Activated CD4-positive, CD25-positive, alpha-beta regulatory T cell treated with anti-CD3 and anti-CD28 coated beads, Interleukin-2, amount 50 U/mL, for 24 hours (primary cell): ENCODE measurements at places on chromosomes 3 and 15.

- no peak for ATAC-seq
Measured at GRCh38 chr3:56796996-56797395, 4.8 kb downstream of the ARHGEF3 start.

GRCh38 chr3:82475306-82475705 is 713.9 kb upstream of the GBE1 start:
- no peak for ATAC-seq

- no peak for ATAC-seq
Measured at GRCh38 chr3:64188810-64189560, 36.3 kb downstream of the PRICKLE2 start.

DNA sequence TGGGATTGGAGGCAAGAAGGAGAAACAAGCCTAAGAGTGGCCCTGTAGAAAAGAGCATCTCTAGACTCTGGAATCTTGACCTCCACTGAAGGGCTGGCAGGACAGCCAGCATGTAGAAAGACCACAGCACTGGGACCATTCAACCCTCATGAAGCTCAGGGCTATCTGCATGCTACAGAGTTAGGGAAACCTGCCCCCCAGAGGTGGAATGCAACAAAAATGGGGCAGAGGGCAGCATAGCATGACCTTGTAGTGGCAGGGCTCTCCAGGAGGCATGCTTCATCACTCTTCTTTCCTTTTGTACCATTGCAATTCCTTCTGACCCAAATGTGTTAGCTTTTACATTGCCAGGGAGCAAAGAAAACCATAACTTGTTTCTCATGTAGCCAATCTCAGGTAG is 445.4 kb downstream of the EPHB1 start:
- no peak for ATAC-seq

DNA sequence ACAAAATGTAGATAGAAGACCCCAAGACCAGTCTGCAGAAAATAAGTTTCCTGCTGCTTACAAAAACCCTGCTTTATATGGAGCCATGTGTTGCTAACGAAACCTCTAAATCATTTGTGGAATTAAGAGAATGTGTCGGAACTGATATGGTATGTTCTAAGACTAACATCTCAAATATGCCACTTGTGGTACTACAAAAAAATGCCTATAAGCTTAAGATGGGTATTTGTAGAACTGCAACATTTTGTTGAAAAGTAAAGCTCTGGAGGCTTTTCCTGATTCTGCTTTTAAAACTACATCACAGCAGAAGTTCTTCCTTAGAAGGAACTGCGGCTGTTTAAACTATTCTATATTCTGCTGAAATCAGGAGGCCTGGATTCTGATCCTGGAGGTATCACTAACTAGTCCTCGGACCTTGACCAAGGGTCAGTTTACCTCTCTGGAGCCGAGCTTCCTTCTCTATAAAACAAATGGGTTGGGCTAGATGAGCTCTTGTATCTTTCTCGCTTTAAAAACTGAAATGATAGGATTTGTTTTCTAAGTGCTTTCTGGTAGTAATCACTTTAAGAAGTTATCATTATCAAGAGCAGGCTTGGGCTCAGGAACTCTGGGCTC is 74.9 kb downstream of the RAD18 start:
- ATAC-seq, result no peak

GRCh38 chr15:96460106-96460505 is 129.6 kb downstream of the NR2F2 start:
- ATAC-seq, result no peak

- ATAC-seq, result no peak
Measured at GRCh38 chr3:37551857-37552256, 309.8 kb upstream of the CTDSPL start.

GRCh38 chr3:127337911-127338531 is 50.2 kb upstream of the PRR20G start:
- ATAC-seq, result no peak

GRCh38 chr15:83278191-83278590 is 6.3 kb downstream of the BNC1 start:
- ATAC-seq, result no peak

DNA sequence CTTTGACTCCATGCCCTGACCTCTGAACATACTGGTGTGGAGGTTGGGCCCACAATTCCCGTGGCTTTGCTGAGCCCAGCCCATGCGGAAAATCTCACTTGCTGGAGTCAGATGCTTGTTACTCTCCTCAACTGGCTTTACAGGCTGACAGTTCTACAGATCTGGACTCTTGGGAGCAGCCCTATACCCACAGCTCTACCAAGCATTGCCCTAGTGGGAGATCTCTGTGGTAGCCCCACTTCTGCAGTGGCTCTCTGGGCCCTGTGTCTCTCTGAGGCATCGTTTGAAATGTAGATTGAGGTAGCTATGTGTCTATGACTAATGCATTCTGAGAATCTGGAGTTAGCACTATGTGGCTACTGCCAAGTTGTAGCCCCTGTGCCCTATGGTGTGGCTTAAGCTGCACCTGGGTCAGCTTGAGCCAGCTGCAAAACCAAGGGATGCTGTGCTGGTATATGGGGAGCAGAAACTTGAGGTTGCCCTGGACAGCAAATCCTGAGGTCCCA is 625.8 kb upstream of the ALCAM start:
- ATAC-seq, result no peak

GRCh38 chr15:76298986-76299385 is 12.3 kb downstream of the ETFA start:
- no peak for ATAC-seq

GRCh38 chr15:73787621-73788020 is 34.5 kb upstream of the INSYN1 start:
- no peak for ATAC-seq

DNA sequence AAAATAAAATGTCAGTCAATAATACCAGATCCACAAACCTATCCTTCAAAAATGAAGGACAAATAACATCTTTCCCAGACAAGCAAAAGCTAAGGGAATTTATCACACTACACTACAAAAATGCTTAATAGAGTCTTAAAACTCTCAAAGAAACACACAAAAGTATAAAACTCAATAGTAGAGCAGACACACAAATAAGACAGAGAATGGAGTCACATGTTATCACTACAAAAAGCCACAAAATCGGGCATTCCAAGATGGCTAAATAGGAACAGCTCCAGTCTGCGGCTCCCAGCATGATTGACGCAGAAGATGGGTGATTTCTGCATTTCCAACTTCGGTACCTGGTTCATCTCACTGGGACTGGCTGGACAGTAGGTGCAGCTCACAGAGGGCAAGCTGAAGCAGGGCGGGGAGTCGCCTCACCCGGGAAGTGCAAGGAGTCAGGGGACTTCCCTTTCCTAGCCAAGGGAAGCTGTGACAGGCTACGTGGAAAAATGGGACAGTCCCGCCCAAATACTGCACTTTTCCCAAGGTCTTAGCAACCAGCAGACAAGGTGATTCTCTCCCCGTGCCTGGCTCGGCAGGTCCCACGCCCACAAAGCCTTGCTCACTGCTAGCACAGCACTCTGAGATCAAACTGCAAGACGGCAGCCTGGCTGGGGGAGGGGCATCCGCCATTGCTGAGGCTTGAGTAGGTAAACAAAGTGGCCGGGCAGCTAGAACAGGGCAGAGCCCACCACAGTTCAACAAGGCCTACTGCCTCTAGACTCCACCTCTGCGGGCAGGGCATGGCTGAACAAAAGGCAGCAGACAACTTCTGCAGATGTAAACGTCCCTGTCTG is 46.3 kb downstream of the SENP7 start:
- no peak for ATAC-seq

DNA sequence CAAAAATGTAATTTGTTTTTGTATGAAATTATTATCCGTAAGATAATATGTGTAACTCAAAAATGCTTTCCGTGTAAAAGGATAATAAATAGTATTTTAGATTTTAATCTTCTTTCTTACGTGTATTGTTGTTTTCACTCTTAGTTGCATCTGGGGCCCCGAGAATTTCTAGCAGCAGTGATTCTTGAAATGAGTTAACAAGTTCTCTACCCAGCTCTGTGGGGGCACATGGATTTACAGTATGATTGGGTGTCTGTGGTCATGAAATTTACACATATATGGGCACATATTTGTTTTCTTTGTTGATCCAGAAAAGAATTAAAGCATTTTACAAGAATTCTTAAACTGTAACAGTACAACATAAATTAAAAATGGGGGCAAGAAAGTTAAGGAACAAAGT is 145.9 kb upstream of the LRRFIP2 start:
- peak; percentile 82 for ATAC-seq

GRCh38 chr3:128504533-128504915 is 11.5 kb upstream of the GATA2 start:
- ATAC-seq, result no peak

DNA sequence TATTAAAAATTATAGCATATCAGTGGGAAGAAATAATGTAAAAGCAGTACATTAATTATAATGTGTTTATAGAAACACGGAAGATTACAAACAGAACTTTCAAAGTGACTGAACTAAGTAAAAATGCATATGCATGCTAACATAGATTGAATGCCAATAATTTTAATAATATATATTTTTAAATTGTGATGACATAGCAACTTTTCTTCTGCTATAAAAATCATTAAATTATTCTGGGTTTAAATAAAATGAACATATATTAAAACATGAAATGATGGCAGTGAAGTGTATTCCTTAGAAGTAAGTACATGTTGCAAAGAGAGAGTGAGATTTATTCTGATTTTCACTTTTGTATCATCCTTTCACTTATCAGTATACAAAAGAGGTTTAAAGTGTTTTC is 128.9 kb downstream of the CHL1 start:
- no peak for ATAC-seq

GRCh38 chr3:4741404-4742307 is 237.6 kb upstream of the BHLHE40 start:
- no peak for ATAC-seq

DNA sequence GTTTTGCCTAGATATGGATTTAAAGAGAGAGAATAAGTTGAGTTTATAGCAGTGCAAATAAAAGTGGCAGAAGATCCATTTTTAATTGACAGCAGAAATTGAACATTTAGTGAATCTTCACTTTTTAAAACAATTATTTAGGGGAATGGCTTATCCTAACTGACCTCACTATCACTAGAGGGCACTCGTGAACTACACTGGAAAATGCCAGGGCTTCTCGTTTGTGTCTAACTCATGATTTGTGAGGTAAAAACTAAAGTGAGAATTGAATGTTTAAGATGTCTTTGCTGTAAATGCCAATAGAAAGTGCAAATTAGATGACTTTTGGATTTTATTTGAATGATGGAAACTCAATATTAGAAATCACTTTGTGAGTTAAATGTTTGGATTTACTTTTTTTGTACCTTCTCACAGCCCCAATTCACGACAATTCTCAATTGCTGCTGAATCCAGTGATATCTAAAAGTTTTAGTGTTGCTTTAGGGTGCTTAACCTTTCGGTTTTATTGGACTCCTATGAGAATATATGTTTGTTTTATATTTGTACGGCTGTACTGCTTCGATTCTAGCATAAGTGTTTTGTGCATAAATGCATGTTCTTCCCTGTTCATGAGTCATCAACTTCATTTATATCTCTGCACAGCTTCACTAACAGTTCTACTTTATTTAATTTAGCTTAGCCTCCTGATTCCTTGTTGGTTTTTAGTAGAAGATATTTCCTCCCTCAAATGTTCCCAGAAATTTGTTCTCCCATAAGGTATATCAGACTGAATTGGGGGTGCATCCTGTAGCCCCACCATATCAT is 462.1 kb downstream of the MFSD1 start:
- no peak for ATAC-seq

DNA sequence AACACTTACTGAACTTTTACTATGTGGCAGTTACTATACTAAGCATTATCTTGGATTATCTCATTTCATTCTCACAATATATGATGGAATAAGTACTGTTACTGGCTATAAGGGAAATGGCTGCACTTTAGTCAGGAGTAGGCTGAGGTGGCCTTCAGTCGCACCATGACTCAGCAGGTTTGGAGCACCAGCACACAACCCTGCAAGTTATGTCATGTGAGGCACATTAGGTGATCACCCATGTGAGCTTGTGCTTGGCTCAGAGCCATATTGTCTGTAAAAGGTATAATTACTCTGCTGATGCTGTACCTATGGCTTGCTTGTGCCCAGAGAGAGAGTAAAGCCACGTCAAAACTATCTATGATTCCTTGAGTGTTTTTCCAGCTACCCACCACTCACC is 54.1 kb upstream of the TIPARP start:
- peak; percentile 61 for ATAC-seq

GRCh38 chr3:43418601-43419272 is 132.4 kb downstream of the SNRK start:
- ATAC-seq, result no peak

DNA sequence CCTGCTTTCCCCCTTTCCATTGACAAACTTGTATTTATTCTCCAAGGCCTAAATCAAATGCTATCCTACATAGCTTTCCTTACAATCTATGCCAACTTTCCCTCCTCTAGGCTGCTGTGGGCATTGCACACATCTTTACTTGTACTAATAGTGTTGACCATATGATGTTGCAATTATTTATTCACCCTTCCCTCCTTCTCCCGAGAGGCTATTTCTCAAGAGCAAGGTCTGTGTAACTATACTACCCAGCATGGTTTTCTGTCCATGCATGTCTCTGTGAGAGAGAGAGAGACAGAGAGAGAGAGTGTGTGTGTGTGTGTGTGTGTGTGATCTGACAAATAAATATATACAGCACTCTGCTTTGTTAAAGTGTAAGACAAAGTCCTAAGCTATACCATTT is 63.8 kb downstream of the GTPBP8 start:
- no peak for ATAC-seq

DNA sequence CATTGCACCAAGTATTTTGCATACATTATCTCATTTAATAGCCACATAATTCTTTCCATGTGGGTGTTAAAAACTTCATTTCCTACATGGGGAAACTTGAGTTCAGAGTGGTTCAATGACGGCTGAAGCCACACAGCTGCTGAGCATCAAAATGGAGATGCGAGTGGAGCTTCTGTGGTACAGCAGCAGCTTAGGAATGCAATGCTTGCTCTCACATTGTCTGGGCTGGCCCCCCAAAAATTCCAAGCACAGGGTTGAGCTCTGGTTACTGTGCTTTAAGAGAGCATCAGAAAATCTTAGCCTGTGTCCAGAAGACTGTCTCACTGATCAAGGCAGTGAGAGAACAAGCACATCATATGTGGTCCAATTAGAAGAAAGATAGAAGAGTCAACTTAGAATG is 57.4 kb upstream of the GADL1 start:
- ATAC-seq, result no peak

DNA sequence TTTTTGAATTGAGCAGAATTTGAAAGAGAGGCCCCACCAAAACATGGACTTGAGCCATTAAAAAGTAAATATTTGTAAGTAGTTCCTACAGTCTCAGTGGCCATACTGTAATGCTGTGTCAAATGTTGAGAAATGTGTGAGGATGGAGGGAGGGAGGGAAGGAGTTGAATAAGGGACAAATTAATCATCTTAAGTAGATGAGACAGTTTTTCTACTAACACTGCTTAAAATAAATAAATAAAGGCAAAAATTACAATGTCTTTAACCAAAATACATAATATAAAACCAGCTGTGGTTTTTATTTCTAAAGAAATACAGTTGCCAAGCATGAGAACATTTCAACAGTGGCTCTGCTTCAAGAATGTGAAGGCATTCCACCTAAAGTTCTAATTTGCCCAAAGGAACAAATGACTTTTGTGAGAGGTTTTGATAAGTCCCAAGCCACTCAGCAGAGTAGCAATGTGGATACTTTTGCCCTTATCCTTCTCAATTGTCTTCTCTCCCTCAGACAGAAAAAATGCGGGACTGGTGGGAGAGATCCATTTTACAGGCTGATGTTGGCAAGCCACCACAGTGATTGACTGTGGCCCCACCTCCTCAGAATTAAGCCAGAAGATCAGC is 427.0 kb upstream of the RARB start:
- ATAC-seq, result no peak

GRCh38 chr3:167843886-167844285 is 108.4 kb downstream of the SERPINI1 start:
- no peak for ATAC-seq
